ENCODE measurements at places on chromosomes 13 and 19.

GRCh38 chr13:75369981-75370380 lies 112.0 kb downstream of the TBC1D4 start:
- DNase-seq, result no peak

DNA sequence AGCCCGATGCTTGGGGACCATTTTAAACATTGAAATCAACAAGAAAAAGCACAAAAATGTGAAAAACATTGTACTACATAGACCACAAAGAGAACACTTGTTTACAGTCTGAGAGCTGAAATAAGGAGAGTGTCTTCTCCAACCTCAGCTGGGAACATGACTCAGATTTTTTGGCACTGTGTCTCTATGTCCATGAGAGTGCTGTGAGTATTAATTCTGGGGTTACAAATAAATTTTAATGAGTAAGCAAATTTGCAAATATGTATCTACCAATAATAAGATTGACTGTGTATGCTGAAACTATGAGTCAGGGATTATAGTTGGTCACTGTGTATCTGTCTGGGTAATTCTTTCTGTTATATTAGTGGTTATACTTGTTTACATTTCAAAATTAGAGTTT lies 174.0 kb downstream of the DCT start:
- DNase-seq, result no peak

DNA sequence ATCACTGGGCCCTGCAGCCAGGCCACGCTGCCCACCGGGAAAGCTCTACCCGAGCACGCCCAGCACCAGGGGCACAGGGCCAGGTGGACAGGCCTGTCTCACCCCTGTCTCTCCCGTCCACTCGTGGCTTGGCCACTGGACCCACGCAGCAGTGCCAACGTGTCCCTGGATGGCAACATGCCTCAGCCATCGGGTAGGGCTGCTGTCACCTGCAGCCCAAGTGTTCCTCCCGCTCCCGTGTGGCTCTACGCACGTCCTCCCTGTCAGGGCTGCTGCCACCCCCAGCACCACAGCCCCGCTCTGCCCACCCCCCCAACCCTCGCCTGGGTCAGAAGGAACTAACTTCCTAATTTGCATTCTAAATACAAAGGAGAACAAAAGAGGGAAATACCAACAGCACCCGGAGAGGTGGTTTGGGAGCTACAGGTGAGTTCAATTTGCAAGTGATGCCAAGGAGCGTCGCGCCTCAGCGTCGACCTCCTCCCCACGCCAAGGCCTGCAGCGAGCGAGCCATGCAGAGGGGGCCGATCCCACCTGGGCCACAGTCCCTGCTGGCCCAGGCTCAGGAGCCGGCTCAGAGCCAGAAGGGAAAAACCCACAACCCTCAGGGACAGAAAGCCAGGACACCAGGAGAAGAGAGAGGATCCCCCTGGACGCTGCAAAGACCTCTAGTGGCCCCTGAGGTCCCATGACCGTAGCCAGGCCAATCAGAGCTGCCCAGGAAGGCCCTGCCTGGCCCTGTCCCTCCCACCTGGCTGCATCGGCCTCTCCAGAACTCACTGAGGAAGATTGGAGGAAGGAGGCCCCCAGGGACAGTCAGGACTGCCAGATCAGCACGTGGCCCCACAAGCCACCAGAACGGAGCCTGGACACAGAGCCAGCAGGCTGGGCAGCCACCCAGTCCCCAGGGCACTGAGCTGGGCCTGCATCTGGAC lies 128.4 kb upstream of the SPACA7 start:
- DNase-seq, result no peak

DNA sequence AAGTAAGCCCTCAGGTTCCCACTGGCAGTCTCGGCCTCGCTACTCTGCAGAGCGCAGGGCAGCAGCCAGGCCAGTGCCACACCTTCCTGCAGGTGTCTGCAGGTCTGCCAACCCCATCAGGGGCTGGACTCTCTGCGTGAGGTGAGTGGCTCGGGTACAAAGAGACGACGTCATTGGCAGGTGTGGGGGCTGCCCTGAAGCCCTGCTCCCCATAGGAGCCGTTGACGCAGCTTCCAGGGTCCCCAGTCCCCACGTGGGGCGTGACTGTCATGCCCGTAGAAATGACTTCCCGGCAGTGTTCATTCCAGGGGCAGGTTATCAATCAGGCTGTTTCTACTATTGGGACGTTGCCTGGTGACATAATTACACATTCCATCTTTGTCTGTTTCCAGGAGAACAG lies 15.3 kb upstream of the GJB6 start:
- DNase-seq, result no peak

- no peak for DNase-seq
Measured at GRCh38 chr13:108302279-108302678, 32.8 kb downstream of the TNFSF13B start.

DNA sequence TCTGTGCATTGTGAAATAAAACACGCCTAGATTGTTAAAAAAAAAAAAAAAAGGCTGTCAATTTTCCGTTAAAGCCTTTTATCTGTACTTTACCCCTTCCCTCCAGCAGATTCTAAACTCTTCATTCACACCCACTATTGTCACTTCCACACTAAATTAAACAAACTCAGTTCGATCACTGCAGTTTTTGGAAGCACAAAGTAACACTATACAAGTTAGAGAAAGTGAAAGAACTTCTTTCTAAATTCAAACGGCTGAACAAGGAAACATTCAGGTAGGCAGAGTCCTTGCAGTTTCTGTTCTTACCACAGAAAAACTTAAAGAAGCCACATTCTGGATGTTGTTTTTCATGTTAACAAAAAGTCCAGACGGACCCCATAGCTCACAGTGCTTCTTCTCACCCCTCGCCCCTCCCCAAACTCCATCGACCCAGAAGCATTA lies 27.5 kb upstream of the UBE2L5 start:
- no peak for DNase-seq

DNA sequence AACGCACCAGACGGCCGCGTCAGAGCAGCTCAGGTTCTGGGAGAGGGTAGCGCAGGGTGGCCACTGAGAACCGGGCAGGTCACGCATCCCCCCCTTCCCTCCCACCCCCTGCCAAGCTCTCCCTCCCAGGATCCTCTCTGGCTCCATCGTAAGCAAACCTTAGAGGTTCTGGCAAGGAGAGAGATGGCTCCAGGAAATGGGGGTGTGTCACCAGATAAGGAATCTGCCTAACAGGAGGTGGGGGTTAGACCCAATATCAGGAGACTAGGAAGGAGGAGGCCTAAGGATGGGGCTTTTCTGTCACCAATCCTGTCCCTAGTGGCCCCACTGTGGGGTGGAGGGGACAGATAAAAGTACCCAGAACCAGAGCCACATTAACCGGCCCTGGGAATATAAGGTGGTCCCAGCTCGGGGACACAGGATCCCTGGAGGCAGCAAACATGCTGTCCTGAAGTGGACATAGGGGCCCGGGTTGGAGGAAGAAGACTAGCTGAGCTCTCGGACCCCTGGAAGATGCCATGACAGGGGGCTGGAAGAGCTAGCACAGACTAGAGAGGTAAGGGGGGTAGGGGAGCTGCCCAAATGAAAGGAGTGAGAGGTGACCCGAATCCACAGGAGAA lies 1.9 kb downstream of the PPP1R12C start:
- no peak for DNase-seq

GRCh38 chr19:47741544-47742140 lies 3.7 kb upstream of the NOP53 start:
- DNase-seq, result no peak

DNA sequence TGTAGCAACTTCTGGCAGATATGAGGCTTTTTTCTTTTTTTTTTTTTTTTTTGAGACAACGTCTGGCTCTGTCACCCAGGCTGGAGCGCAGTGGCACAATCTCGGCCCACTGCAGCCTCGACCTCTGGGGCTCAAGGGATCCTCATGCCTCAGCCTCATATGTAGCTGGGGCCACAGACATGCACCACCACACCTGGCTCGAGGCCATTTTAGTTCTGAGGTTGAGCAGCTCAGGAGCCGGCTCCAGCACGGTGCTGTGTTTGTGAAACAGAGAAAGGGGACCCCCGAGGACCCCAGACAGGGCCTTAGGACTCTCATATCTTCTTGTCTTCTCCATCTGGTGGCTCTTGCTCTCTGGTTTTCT lies 3.4 kb upstream of the FLT3LG start:
- DNase-seq, result no peak

GRCh38 chr13:84896128-84896527 lies 903.1 kb downstream of the SLITRK6 start:
- DNase-seq, result peak; percentile 7

DNA sequence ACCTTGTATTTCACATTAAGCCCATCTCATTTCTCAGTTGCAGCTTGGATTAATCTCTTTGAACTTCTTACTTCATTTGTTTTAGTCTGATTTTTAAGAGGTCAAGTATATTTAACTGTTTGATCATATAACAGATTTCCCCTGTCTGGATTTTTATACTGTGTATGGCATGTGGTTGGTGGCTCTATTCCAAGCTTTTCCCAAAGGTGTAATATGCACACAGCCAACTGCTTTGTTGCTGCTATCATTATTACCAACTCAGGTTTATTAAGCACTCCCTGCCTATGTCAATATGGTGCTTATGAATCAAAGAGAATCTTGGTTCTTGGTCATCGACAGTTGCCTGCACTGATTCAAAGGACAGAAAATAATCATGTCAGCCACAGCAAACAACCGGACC lies 92.6 kb downstream of the RAP2A start:
- DNase-seq, result no peak

GRCh38 chr13:70253411-70253810 lies 145.2 kb upstream of the KLHL1 start:
- no peak for DNase-seq

GRCh38 chr13:67568205-67568604 lies 338.1 kb upstream of the PCDH9 start:
- DNase-seq, result no peak

GRCh38 chr19:23403581-23404324 lies 8.5 kb upstream of the ZNF91 start:
- DNase-seq, result no peak

GRCh38 chr13:50991579-50992521 lies 82.3 kb downstream of the RNASEH2B start:
- no peak for DNase-seq

- DNase-seq, result no peak
Measured at GRCh38 chr13:32955881-32956594, 60.2 kb upstream of the KL start.

GRCh38 chr19:51439021-51439465 lies 19.2 kb downstream of the SIGLEC8 start:
- no peak for DNase-seq

- DNase-seq, result no peak
Measured at GRCh38 chr13:105643966-105644365, 891.5 kb downstream of the EFNB2 start.

DNA sequence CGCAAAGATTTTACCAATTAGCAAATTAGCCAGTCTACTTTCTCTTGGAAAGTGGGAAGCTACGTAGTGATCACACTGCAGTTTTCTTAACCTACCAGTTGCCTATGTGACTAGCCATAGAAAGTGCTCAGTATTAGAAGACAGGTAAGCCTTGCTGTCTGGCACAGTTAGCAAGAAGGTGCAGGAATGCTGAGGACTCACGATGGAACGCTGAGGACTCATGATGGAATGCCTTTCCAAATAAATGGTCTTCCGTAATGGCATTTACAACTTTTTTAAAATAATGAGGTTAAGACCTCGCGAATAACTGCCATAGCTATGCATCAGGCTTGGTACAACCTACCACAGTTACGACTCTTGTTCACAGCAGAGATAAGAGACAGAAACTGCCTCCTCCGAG lies 1645.6 kb upstream of the MIR17HG start:
- DNase-seq, result no peak

GRCh38 chr13:109160887-109161669 lies 531.7 kb downstream of the MYO16 start:
- DNase-seq, result no peak

- no peak for DNase-seq
Measured at GRCh38 chr19:39342647-39343305, 555 bp downstream of the SAMD4B start.

DNA sequence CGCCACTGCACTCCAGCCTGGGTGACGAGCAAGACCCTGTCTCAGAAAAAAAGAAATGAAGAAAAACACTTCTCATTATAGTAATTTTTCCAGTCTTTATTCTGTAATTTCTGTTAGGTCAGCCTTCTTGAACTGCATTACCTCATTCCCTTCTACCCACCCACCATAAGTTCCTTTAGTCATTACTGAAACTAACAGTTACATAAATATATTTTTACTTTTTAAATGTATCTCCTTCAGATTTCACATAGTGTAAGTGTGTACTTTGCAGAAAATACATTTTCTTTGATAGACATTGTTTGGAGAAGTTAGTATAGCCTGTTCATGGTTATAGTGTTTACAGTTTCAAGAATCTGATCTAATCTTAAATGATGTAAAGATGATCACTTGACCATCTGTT lies 31.7 kb upstream of the KCTD4 start:
- no peak for DNase-seq

DNA sequence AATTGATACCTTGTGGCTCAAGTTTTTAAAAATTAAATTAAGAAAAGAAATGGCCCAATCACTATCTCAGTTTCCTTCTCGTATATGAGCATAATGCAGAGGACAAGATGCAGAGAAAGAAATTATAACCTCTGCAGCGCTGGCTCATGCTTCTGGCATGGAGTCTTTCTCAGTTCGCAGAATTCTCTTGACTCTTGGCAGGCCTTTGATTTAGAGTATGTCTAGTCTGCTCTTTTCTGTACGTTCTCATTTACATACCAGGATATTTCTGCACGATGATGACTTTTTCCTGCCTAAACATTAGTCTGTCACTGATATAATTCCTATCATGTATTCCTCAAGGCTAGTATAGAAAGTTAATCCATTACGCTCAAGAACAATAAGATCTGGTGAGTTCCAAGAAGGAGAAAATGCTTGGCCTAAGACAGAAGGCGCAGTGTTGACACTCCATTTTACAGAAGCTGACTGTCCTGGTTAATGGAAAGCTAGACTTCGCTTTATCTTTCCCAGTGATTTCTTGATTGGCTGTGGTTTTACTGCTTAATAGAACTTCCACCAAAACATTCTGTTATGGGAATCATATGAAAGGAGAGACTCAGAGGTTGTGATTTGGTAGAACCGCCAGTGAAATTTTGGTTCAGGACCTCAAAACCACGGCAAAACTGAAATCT lies 1.7 kb upstream of the SMAD9 start:
- no peak for DNase-seq

GRCh38 chr19:41189425-41190065 lies 3.5 kb upstream of the CYP2S1 start:
- no peak for DNase-seq

GRCh38 chr19:6677883-6678689 lies 8.1 kb upstream of the TNFSF14 start:
- DNase-seq, result peak; percentile 27

- DNase-seq, result no peak
Measured at GRCh38 chr13:78339927-78340326, 263.4 kb downstream of the POU4F1 start.

DNA sequence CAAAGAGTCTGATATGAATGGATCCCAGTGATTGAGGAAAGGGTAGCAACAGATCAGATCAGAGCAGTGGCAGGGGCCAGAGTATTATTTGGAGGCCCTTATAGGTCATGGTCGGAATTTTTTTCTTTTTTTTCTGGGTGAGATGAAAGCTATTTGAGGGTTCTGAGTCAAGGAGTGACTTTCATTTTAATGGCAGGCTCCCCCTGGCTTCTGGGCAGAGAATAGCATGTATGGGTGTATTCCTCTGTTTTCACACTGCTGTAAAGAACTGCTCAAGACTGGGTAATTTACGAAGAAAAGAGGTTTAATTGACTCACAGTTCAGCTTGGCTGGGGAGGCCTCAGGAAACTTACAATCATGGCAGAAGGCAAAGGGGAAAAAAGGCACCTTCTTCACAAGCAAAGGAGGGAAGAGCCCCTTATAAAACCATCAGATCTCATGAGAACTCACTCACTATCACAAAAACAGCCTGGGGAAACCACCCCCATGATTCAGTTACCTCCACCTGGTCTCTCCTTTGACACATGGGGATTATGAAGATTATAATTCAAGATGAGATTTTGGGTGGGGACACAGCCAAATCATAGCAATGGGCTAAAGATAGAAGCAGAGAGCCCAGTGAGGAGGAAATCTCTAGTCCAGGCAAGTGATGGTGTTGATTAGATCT lies 3.0 kb upstream of the SLC6A16 start:
- peak; percentile 20 for DNase-seq
